ENCODE measurements at places on chromosomes 1 and 21.
A peak's percentile ranks its signal among the peaks of the same experiment; 100 is the strongest.

DNA sequence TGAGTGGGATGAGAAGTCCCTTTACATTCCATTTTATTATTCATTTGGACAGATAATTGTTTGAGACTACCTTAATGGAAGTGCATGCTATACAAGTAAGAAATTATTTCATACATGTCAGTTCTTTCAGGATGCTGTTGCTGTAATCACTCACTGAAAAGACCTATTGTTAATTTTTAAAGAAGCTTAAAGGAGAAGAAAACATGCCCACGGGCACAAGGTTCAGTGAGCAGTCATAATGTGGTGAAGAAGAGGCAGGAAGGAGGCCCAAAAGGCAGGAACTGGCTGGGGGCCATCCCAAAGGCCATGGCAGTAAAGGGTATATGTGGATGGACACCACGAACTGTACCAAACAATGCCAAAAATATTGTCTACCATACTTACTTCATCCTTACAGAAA lies 206.0 kb downstream of the LYPLAL1 start:
- DNase-seq, result no peak

- no peak for DNase-seq
These were observed 8.5 kb downstream of the COLGALT2 start for GRCh38 chr1:184028854-184029623.

DNA sequence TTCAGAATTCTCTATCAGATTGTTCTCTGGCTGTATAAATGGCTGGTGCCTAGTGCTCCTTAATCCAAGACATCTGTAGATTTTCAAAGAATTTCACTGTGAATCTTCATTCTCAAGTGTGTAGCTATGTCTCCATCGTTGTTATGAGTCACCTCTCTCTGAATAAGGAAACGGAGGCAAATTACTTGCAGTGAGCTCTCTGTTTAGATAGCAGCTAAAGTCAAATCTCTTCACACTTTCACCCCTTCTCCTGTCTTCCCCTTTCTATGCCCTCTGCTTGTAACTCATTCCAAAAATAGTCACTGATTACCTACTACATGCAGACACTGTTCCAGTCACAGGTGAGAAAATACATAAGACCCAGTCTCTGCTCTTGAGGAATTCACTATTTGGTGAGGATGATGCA lies 39.7 kb downstream of the CHML start:
- peak; percentile 80 for DNase-seq

- no peak for DNase-seq
These were observed 39.2 kb downstream of the PROX1 start for GRCh38 chr1:214026985-214027384.

DNA sequence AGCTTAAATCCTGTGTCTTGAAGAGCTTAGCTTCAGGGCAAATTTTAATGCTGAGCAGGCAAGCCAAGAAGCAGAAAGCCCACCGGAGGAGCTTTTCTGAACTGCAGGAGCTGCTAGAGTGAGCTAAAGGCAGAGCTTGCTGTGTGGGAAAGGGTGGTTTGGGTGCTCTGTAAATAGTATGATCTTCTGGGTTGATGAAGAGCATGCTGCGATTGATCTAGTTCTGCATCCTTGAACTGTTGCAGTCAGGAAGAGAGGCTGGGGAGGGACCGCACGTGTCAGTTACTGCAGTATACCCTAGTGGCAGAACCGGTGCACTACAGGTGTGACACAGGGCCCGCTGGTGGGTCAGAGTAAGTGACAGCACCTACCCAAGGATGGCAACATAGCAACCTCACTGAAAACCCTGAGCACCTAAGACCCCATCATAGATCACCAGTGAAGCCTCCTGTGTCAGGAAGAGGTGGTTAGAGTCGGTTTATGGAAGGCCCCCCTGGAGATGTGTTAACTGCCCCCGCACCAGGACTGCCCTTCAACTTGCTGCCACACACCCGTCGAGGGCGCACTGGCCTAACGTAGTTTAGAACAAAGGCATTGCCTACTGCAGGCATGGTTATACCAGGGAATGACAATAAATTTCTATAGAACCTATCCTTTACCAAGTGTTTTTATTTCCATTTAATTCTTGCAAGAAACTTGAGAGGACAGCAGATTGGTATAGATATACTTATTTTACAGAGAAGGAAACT lies 146.0 kb upstream of the KIAA0040 start:
- DNase-seq, result no peak

- DNase-seq, result peak; percentile 21
These were observed 76.2 kb upstream of the CD34 start for GRCh38 chr1:207987164-207987563.

DNA sequence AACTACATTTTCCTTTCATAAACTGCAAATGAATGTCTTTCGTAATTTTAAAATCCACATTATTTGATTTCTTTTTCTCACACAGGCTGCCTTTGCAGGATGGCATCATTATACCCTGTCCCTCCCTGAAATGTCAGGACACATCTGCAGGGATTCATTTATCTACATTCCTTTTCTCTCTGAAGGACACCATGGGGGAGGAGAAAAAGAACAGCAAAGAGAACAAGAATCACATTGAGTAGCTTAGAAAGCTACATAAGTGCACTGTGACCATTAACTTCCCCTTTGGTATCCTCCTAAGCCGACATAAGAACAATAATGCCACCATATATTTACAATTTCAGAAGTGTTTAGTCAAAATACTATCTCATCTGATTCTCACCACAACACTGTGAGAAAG lies 129.5 kb downstream of the PIGK start:
- DNase-seq, result no peak

GRCh38 chr1:164801246-164801731 lies 242.3 kb downstream of the PBX1 start:
- DNase-seq, result no peak

GRCh38 chr1:111082421-111083203 lies 57.3 kb downstream of the DRAM2 start:
- DNase-seq, result peak; percentile 40

DNA sequence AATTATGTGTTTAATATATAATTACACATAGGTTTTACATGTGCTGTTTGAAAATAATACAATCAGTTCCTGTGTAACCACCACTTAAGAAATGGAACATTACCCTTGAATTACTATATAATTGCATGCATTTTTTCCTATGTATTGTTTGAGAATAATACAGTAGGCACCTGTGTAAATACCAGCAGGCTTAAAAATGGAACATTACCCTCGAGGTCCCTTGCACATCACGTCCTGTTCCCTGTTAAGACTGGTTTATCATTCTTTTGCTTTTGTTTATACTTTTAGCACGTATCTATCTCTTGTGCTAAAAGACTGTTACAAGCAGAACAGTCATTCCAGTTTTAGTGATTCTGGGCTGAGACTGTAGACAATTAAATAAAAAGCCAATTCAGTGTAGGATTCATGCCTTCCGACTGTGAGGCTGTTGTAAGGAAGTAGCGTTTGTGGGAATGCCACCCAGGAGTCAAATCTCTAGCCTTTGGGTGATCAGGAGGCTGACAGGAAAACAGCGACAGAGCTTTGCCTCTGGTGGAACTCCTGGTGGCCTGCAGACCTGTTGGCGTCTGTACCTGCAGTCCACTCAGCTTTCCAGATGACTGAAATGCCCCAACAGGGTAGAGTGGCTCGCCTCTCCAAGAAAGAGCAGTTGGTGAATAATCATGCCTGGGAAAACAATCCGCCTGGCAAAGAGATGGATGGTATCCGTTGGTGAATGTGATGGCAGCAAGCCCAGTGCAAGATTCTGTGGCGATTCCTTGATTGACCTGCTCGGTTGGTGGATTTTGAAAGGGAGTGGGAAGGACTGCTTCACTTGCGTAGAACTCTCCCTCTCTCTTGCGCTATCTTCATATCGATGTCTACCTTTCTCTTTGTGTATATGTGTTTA lies 58.0 kb downstream of the DISC1 start:
- no peak for DNase-seq

DNA sequence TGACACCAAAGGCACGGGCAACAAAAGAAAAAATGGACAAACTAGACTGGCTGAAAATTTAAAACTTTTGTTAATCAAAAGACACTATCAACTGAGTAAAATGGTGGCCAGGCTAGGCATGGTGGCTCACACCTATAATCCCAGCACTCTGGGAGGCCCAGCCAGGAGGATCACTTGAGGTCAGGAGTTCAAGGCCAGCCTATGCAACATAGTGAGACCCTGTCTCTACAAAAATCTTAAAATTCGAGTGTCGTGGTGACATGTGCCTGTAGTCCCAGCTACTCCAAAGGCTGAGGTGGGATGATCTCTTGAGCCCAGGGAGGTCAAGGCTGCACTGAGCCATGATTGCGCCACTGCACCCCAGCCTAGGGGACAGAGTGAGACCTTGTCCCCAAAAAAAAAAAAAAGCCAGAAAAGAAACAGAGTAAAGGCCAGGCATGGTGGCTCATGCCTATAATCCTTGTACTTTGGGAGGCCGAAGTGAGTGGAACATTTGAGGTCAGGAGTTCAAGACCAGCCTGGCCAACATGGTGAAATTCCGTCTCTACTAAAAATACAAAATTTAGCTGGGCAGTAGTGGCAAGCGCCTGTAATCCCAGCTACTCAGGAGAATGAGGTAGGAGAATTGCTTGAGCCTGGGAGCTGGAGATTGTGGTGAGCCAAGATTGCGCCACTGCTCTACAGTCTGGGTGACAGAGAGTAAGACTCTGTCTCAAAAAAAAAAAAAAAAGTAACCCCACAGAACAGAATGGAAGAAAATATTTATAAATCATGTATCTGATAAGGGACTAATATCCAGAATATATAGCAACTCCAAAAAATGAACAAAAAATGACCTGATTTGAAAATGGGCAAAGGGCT lies 8.0 kb downstream of the TUT4 start:
- no peak for DNase-seq

GRCh38 chr1:238960071-238960470 lies 426.3 kb upstream of the CHRM3 start:
- peak; percentile 76 for DNase-seq

GRCh38 chr1:177984136-177984525 lies 14.3 kb upstream of the SEC16B start:
- DNase-seq, result peak; percentile 98

- no peak for DNase-seq
These were observed 42.7 kb downstream of the EBNA1BP2 start for GRCh38 chr1:43129426-43129825.

GRCh38 chr1:155485945-155486344 lies 76.7 kb downstream of the ASH1L start:
- no peak for DNase-seq

DNA sequence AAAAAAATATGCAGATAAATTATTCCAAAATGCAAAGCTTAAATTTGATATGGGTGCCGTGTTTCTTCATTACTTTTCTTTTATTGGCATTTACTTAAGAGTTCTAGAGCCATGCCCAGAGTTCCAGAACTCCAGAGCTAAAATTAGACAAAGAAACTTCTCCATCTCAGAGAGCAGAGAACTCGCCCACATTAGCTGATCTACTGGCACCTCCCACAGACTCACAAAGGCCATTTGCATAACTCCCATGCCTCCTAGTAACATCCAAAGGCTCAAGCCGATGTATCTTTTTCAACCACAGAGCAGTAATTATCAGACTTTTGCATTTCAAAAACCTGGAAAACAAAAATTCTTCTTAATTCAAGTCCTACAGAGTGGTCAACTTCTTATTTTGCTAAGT lies 323.8 kb upstream of the ST6GALNAC5 start:
- no peak for DNase-seq

DNA sequence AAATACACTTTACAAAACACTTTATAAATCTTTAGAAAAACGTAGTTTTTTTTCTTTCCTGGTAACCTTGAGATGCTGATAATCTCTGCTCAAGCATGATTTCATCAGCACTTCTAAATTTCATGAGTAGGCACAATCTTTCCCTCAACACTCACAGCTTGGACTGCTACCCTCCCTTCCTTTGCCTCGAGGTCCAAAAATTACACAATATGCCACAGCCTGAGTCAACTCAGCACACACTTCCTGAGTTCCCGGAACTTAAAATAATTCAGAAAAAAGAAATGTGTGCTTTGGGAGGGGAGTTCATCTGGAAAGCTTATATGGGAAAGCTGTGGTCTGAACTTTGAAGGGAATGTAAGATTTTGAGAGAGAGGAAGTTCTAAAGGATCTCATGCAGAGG lies 5.9 kb downstream of the CLCA2 start:
- peak; percentile 96 for DNase-seq

GRCh38 chr1:147624529-147624928 lies 45.8 kb downstream of the ACP6 start:
- DNase-seq, result no peak

DNA sequence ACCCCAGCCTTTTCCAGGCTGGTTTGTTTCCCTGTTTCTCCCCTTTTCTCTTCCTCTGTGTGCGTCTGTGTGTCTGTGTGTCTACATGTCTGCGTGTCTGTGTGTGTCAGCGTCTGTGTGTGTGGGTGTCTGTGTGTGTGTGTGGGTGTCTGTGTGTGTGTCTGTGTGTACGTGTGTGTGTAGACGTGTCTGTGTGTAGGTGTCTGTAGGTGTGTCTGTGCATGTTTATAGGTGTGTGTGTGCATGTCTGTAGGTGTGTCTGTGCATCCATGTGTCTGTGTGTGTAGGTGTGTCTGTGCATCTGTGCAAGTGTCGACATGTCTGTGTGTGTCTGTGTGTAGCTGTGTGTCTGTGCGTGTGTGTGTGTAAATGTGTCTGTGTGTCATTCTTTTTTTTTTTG lies 3.3 kb downstream of the TTLL10 start:
- DNase-seq, result no peak

DNA sequence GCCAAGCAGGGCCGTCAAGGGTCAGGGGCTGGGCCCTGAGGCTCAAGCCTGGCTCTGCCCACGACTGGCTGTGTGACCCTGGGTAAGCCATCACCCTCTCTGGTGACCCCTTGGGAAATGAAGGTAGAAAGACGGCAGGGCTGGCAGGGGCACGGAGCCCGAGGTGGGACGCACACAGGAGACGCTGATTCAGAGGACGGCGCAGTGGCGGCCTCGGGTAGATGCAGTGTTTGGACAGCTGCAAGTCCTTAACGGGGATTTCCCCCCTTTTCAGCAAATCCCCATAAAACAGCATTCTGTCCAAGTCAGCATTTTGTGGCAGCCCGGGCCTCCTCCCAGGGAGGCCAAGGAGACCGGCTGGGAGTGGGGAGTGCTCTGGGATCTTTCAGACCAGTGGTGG lies 16.7 kb downstream of the COL8A2 start:
- DNase-seq, result peak; percentile 25

GRCh38 chr1:110082477-110082876 lies 12.0 kb upstream of the ALX3 start:
- no peak for DNase-seq

GRCh38 chr1:50332941-50333594 lies 90.2 kb downstream of the DMRTA2 start:
- peak; percentile 43 for DNase-seq

- peak; percentile 59 for DNase-seq
These were observed 101.3 kb upstream of the HMCN1 start for GRCh38 chr1:185632659-185633423.

GRCh38 chr21:45516671-45517151 lies 25.5 kb downstream of the SLC19A1 start:
- no peak for DNase-seq

- peak; percentile 98 for DNase-seq
These were observed 48.8 kb downstream of the LAMC2 start for GRCh38 chr1:183234660-183235476.

DNA sequence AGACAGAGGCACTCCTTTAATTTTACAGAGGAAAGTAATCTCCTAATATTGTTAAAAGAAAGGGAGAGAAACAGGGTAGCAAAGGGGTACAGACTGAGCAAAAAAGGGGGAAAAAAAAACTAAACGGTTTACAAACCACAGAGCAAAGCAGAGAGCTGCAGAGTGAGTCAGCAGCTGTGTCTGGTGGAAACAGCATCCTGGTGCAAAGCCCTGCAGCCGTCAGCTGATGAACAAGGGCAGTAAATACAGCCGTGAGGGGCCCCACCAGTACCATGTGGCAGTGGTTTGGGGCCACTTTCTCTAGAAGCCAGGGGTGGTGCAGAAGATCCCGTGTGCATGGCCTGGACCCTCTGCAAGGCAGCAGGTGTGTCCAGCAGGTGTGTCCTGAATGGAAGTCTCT lies 111.3 kb downstream of the ERG start:
- no peak for DNase-seq
